ENCODE measurements at places on chromosomes 16 and 17.

DNA sequence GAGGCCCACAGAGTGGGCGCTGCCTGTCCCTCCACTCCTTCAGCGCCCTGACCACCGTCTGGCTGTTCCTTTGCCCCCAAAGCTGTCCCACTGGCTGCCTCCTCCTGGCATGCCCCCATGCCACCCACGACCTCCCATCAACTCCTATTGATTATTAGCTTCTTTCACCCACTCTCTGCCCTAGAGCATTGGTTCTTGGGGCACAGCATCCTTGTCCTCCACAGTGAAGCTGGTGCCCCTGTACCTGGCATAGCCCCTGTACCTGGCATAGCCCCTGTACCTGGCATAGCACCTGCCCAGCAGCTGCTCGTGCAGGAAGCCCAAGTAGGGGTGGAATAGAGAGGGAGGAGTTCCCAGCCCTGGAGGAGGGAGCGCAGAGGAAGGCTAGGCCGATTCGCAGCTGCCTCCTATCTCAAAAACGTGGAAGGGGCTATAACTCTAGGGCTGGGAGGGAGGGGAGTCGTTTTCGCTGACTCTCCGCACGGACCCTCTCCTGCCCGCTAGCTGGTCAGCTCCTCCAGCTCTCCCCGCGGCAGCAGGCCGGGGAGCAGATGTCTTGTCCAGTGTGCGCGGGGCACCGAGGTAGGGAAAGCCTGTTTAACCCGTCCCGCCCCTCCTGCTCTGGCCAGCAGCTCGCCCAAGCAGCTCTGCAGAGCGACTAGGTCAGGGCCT lies 5.7 kb upstream of the ACTG1 start:
- DNase-seq, result no peak

- DNase-seq, result no peak
Observed at GRCh38 chr17:43479948-43480347, 3.8 kb upstream of the DHX8 start.

GRCh38 chr17:37742762-37743611 lies 1.9 kb downstream of the HNF1B start:
- DNase-seq, result no peak

- no peak for DNase-seq
Observed at GRCh38 chr16:67957622-67958021, 10.8 kb downstream of the SLC12A4 start.

DNA sequence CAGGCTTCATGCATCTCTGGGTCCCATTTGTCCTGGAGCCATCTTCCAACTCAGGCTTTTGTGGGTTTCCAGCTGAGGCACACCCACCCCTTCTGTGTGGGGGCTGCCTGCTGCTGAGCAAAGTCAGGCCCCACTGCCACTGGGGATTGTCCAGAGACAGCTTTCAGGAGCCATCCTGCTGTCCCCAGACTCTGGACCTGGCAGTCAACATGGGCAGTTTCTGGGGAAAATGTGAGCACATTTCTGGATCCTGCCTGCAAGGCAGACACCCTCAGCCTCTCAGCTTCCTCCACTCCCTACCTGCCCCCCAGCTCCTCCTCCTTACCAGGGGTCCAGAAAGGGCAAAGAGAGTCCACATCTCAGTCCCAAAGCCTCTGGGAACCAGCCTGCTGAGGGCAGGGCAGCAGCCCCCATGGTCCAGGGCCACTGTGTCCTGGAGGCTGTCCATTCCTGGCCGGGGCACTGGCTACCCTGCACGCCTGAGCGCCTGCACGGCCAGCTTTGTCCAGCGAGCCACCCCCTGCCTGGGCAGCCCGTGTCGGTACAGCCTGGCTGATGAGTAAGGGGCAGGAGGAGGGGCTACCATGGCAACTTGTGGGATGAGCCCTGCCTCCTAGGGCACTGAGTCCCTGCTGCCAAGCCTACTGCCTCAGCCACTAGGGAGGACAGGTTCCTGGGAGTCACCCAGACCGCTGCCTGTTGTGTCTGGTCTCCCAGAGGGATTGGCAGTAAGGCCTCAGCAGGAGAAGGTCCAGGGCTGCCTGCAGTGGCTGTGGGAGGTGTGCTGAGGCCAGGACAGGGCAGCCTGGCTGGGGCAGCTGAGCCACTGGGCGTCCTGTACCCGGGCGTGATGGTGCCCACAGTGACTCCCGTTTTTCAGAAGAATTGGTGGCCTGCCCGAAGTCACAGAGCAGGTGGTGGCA lies at the start of gene SLC47A2:
TSS of gene SLC47A2 (minus strand) at position 477 of the 923 bp plus-strand sequence. CDS start at position 448, 29 bp downstream.
- no peak for DNase-seq

DNA sequence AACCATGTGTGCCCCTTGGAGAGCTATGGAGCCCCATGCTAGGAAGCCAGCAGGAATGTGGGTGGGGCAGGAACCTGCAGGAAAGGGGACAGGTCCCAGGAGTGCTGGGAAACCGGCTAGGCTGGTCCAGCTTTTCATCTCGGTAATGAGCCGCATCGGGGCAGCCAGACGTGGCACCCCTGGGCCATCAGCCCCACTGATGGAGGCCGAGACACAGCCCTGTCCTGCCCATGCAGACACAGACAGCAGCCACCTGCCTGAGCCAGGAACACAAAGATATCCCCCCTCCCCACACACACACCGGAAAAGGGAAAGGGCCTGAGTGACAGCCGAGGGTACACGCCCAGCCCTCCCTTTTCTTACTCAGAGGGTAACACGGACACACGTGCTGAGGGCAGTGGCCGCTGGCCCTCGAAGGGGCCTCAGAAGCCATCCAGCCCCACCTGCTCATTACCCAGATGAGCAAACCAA lies 18.1 kb downstream of the PPL start:
- DNase-seq, result no peak

- DNase-seq, result no peak
Observed at GRCh38 chr17:82272495-82273326, 789 bp downstream of the CSNK1D start.

GRCh38 chr17:7293816-7294613 lies 424 bp downstream of the YBX2 start:
- DNase-seq, result no peak

DNA sequence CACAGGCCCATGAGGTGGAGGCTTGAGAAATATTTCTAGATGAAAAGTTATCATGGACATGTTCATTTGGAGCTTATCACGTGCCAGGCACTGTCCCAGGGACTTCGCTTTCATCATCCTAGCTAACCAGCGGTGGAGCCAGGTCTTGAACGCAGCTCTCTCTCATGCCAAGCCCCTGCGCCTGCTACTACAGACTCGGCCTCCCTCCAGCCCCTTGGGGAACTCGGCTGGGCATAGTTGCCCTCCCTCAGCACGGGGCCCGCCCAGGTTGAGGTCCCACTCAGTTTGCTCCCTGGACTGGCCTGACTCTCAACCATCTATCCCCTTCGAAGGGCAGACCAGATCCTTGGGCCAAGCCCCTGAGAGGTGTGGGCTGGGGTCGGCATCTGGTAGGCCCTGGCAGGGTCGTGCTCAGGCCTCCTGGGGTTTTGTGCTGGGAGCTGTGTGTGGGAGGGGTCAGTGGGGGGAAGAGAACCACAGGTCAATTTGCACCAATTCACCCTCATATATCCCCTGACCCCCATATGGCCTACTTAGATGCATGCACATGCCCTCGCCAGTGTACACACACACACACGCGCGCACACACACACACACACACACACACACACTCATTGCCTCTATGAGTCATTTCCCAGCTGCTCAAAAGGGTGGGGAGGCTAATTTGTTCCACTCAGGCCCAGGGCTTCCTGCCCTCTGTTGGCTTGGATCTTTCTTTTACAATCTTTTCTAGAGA lies 12.1 kb upstream of the SCN4A start:
- no peak for DNase-seq

DNA sequence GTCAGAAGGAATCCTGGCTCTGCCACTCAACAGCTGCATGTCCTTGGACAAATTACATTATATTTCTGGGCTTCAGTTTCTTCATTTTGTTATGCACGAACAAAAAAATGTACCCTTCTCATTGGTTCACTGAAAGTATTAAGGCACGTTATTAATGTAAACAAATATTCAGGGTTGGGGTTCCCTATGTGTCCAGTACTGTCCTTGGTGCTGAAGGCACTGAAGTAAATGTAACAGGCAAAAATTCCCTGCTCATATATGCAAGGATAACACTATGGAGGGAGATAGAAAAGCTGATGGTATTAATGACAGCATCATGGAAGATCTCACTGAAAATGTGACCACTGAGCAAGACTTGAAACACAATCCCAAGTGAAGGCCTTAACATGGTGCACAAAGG lies 386.6 kb downstream of the XYLT1 start:
- no peak for DNase-seq

- DNase-seq, result no peak
Observed at GRCh38 chr17:77161953-77162352, 21.2 kb downstream of the SEC14L1 start.

DNA sequence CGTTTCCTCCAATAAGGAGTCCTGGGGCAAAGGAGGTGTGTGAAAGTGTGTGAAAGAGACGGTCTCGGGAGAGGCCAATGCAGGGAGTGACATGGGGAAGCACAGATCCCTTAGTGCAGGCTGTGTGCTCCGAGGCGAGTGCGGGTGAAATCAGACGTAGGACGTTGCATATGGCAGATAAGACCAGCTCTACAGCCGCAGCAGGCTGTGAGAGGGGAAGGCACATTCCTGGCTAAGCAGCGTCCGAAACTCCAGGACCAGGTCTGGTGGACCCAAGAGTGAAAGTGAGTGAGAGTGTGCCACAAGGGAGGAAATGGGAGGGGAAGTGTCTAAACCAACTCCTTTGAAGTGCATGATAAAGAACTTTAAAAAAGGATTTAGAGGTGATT lies 11.3 kb downstream of the POLR3K start:
- DNase-seq, result no peak

GRCh38 chr17:69828087-69828486 lies 246.9 kb upstream of the KCNJ16 start:
- DNase-seq, result peak; percentile 39

DNA sequence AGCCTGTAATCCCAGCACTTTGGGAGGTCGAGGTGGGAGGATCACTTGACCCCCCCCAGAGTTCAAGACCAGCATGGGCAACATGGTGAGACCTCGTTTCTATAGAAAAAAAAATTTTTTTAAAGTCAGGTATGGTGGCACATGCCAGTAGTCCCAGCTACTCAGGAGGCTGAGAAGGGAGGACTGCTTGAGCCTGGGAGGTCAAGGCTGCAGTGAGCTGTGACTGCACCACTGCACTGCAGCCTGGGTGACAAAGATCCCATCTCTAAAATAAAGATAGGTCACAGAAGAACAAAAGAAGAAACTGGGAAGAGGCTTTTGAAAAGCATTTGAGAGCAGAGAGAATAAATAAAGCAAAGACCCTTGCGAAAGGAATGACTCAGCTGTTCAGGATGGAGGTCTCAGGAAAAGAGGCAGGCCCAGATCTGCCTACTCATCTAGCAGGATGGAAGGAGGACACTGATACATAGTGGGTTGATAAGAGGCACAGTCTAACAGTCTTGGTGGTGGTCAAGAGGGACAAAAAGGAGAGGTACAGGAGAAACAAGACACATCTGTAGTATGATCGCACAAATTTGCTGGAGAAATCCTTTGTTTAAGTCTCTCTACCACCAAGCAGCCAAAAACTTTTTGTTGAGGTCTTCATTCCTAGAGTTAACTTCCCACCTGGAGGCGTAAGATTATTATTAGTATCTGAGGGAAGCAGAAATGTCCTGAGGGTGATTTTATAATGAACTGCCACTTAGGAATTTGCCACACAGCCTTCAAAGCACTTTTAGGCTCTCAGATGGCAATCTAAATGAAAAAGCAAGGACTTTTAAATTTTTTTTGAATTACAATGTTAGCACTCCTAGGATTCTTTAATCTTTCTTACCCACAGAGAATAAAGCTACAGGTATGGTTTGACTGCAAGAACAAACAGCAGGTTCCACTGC lies 17.6 kb downstream of the ZSWIM7 start:
- DNase-seq, result no peak

GRCh38 chr17:74981979-74982662 lies 5.3 kb upstream of the CDR2L start:
- peak; percentile 72 for DNase-seq

- DNase-seq, result peak; percentile 65
Observed at GRCh38 chr16:87918338-87918737, 18.0 kb downstream of the CA5A start.

DNA sequence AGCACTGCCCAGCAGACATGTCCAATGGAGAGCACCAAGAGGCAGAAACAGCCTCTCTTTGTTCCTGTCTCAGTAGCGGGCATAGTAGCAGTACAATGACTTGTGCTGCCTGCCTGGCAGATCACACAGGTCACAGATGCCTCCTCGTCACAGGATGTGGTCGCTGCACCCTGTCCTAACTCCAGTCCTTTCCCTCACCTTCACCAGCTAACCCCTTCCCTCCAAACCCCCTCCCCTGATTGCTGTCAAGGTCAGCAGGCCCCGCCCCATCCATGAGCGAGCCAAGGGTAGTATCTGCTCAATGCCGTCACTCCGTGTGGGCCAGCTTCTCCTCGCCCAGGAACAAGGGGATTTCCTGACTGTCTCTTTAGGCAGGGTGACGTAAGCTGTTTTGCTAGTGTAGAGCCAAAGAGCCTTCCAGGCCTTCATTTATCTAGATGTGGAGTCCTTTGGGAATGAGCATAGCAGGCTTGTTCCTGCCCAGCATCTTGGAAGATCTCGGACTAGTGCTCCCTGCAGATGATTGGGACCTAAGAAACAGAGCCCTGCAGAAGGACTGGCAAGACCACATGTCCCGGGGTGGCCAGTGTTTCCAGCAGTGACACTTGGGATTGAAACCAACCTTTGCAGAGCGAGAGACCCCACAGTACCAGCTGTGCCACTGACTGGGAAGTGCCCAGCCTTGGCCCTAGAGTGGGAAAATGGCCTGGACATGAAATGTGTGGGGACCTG lies 75.9 kb upstream of the TNRC6C start:
- DNase-seq, result peak; percentile 45

DNA sequence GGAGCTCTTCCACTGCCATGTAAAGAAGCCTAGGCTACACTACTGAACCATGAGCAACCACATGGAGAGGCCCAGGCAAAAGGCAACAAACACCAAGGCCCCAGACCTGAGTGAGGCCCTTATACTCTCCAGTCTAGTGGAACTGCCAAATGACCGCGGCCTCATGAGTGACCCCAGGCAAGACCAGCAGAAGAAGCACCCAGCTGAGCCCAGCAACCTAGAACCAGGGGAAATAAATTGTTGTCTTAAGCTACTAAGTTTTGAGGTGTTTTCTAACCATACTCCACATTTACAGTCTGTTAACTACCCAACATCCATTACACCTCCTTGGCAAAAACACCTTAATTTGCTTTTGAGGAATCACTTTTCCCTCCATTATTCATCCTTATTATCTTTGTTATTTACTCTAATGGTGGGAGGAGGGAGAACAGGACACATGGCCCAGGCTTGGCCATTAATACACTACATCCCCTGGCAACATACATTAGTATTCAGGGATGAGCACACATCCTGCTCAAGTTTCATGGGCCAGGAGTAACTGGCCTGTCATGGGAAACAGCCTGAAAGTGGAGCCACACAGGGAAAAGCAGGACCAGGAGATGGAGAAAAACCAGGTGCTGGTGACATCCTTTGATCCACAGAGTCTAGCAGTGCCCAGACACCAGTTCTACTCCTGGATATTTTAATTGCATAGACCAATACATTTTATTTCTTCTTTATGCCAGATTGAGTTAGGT lies 26.2 kb downstream of the SLC39A11 start:
- DNase-seq, result no peak

Measured in hindlimb muscle (tissue), 1 donor.